ENCODE measurements at places on chromosomes 1 and 21.

- no peak for DNase-seq
Observed at GRCh38 chr1:77349275-77349674, 67.5 kb downstream of the AK5 start.

GRCh38 chr1:26582053-26582835 is 52.7 kb downstream of the RPS6KA1 start:
- DNase-seq = no peak

DNA sequence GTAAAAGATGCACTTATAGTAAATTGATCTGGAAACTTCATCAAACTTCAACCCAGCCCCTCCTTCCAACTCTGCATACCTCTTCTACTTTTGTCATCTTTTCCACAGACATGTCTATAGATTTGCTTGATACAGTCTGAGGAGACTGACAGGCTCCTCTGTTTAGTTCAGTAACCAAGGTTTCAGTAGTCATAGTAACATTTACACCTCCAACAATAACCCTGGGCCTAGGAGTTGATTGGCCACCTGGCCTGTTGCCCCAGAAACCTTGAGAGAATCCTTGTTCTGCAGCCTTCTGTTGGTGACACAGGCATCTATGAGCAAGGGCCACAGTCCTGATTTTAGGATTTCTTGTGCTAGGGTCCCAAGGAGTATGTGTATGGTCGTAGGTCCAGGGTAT is at the start of gene CFAP141:
Gene CFAP141, minus strand, starts transcription at position 138 of the 400 bp plus-strand sequence. Its CDS starts 26 bp downstream, at position 112.
- DNase-seq = no peak

GRCh38 chr1:23619299-23620188 is 60.2 kb upstream of the ID3 start:
- DNase-seq = no peak

DNA sequence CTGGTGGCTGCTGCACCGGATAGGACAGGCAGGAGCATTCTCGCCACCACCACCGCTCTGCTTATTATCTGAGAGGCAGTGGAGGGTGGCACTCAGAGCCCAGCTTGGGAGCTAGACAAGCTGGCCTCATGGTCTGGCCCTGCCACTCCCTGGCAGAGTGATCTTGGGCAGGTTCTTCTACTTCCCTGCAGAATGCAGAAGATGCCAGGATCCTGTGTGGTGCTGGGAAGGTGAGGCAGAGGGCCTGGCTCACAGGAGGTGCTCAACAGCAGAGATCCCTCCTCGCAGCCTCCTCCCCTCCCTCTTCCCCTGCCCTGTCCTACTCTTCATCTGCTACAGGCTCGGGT is 60.4 kb downstream of the ARHGEF10L start:
- DNase-seq = no peak

GRCh38 chr1:116311756-116312680 is 61.0 kb upstream of the ATP1A1 start:
- DNase-seq = no peak

- DNase-seq = no peak
Observed at GRCh38 chr1:69494221-69494620, 73.5 kb upstream of the LRRC7 start.

DNA sequence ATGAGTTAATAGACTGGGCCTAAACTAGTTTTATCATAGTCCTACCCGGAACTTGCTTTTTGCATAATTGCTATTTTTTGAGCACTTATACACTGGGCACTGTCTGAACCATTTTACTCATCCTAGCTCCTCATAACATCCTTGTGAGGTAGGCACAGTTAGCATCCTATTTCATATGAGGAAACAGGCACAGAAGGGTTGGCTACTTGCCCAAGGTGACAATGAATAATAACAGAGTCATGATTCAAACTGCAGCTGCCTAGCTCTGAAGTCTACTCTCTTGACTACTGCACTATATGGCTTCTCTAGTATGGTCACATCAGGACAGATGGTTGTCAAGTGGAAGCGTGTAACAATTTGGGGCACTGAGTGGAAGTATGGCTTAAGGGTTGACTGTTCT is 18.2 kb upstream of the RC3H1 start:
- DNase-seq = no peak

DNA sequence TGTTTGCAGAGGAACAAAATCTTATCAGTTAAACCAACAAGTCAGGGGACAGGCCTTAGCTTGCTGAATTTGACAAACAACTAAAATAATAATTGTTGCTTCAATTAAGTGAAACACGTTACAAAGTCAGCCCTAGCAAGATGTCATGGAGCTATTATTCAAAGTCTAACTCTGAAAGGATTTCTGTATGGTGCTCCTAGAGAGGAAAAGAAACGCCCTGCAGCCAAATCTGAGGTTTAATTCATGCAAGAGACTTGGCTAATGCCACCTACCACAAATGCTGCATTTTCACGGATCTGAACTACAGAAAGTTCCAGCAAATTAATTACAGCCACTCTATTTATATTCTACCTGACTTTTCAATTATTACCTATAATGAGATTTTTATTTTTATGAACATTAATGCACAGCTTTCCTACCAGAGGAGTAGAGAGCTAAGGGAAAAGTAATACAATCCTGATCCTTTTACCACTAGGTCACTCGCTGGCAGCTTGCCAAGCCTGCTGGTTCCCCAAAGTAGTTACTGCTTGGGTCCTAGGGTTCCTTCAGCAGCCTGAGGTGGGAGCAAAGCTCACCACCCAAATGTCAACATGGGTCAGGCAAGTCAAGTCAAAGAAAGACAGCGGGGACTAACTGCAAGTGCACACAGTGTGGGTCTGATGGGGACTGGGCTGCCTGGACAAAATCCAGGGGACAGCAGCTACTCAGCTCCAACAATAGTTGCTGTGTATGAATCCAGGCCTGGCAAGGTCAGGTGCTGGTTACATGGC is 8.5 kb downstream of the COLGALT2 start:
- DNase-seq = peak; percentile 59

- no peak for DNase-seq
Observed at GRCh38 chr1:59692591-59692990, 122.2 kb upstream of the HOOK1 start.

- no peak for DNase-seq
Observed at GRCh38 chr1:242692988-242693387, 168.5 kb upstream of the PLD5 start.

- DNase-seq = no peak
Observed at GRCh38 chr1:44775930-44776729, 790 bp downstream of the RPS8 start.

GRCh38 chr1:45491487-45492260 is 711 bp upstream of the TESK2 start:
- no peak for DNase-seq

- DNase-seq = no peak
Observed at GRCh38 chr1:204457666-204458065, 36.9 kb downstream of the PIK3C2B start.
